ENCODE measurements at places on chromosomes 1 and 21.
A peak's percentile ranks its signal among the peaks of the same experiment; 100 is the strongest.

DNA sequence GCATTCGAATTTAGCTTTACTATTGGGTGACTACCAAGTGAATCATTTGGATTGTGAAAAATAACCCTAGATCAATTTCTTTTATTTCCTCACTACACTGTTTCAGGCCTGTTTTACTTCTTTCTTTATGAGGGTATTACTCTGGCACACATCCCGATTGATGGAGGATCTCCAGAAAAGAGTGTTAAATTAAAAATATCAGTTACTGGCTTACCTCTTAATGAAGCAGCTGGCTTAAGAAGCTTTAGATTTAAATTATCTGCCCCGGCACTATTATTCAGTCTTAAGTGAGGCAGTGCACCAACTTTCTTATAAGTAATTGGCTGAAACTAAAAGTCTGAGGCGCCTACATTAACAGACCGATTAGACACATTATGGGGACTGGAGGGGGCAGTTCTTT, 1097.4 kb downstream of the TTLL7 start:
- H3K4me3 ChIP-seq: no peak overlapping the region
- H3K27ac ChIP-seq: no peak overlapping the region
- peaks cover 2% of the 10 kb centered on the region for H3K36me3 ChIP-seq

GRCh38 chr1:26300578-26301275, 5.7 kb downstream of the UBXN11 start:
- H3K27ac ChIP-seq: no peak overlapping the region
- peaks cover 1% of the 10 kb centered on the region for H3K36me3 ChIP-seq
- DNase-seq: no peak

DNA sequence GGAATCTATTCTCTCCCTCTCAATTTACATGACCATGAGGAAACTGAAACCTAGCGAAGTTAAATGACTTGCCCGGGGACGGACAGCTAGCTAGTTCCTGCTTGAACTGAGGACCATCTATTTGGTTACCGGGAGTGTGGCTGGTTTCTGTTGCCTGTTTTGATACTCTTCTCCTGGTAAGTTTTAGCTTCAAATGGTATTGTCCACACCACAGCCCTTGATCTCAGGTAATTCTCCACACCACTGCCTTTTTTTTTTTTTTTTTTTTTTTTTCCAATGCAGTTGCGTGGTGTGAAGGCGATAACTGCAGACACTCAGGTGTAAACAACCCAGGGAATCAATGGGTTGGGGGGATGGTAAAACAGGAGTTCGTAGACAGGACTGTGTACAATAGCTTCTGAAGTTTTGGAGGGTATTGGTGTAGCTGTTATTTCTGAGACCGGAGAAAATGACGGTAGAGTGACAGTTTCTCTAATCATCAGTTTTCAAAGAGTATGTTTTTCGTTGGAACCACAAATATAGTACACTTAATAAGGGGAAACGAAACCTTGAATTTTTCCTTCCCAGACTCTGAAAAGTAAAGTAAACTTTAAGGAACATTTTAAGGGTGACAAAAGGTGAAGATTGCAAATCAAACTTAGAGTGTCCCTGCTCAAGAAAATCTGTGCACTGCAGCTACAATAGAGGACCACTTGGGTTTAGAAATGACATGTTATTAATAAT, 125.3 kb upstream of the CACYBP start:
- DNase-seq: no peak
- H3K36me3 ChIP-seq: peaks cover 5% of the 10 kb centered on the region
- peaks cover 5% of the 10 kb centered on the region for H3K4me1 ChIP-seq
- H3K4me3 ChIP-seq: no peak overlapping the region
- no peak overlapping the region for H3K27ac ChIP-seq

GRCh38 chr1:54227891-54228310, 27.9 kb downstream of the MRPL37 start:
- H3K36me3 ChIP-seq: peaks cover 27% of the 10 kb centered on the region
- DNase-seq: no peak
- H3K4me1 ChIP-seq: peaks cover 27% of the 10 kb centered on the region
- no peaks in the 10 kb centered on the region for H3K27me3 ChIP-seq
- H3K4me3 ChIP-seq: no peak overlapping the region

DNA sequence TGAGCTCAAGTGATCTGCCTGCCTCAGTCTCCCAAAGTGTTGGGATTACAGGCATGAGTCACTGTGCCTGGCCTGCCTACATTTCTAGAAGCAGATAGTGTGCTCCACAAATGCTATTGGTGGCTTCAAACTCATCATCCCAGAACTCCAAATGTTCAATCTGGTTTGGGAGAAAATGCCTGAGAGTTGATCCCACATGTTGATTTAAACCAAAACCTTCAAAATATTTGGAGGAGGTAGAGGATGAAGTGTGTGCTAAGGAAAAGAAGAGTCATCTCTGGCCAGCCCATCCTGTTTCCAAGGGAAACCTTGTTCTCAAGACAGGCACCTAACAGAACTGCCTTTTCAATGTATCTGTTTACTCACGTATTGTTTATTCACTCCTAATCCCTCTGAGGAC, 55.4 kb upstream of the GRHL3 start:
- no peaks in the 10 kb centered on the region for H3K4me1 ChIP-seq
- no peak overlapping the region for H3K4me3 ChIP-seq
- H3K36me3 ChIP-seq: no peaks in the 10 kb centered on the region
- no peak for DNase-seq
- no peaks in the 10 kb centered on the region for H3K27me3 ChIP-seq

GRCh38 chr1:85149805-85150204, 51.0 kb downstream of the SYDE2 start:
- DNase-seq: no peak
- H3K27ac ChIP-seq: no peak overlapping the region
- H3K4me3 ChIP-seq: no peak overlapping the region

DNA sequence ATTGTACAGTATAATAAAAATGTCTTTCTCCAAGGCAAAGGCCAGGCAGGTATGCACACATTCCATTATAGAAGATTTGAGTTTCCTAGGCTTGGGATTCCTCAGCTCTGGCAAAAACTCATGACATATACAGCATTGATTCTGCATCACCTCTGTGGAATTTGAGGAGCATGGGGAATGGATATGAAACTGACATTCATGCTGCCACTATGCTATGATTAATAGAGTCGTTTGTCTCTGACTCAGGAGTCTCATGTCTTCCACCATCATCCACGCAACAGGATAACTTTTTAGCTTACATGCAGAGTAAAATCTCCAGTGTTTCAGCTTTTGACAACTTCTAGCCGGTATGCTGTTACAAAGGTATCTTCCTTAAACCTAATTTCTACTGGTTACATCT, 49.8 kb upstream of the ADORA3 start:
- no peaks in the 10 kb centered on the region for H3K36me3 ChIP-seq
- no peak for DNase-seq
- no peak overlapping the region for H3K4me3 ChIP-seq
- H3K27me3 ChIP-seq: no peaks in the 10 kb centered on the region
- H3K27ac ChIP-seq: no peak overlapping the region

DNA sequence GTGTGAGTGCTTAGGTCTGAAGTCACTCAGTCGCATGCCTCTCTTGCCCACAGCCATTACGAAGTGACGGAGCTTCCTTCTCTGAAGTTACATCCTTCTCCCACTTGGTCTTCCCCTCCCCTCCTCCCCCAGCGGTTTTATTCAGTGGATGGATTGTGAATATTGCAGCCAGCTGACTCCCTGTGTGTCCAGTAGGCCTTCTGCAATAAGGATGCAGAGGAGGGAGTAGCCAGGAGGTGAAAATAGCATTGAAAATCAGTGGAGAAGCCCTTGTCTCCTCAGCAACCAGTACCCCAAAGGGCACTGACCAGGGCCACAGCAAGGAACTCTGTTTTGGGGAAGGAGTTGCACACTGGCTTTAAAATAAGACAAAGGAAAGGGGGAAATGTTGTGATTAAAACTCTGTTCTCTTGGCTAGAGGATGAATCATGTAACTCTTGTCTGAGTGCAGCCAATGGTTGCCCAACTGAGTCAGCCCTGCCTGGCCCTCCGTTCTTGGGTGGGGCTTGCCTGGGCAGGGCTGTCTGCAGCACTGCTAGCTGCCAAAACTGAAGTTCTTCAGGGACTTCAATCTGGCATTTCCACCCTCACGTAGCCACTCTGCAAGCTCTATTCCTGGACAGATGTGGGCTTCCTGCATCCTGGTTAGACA, 4.3 kb downstream of the S100A10 start:
- DNase-seq: no peak
- peaks cover 38% of the 10 kb centered on the region for H3K36me3 ChIP-seq
- peak overlapping the region; percentile 73 for H3K27ac ChIP-seq

DNA sequence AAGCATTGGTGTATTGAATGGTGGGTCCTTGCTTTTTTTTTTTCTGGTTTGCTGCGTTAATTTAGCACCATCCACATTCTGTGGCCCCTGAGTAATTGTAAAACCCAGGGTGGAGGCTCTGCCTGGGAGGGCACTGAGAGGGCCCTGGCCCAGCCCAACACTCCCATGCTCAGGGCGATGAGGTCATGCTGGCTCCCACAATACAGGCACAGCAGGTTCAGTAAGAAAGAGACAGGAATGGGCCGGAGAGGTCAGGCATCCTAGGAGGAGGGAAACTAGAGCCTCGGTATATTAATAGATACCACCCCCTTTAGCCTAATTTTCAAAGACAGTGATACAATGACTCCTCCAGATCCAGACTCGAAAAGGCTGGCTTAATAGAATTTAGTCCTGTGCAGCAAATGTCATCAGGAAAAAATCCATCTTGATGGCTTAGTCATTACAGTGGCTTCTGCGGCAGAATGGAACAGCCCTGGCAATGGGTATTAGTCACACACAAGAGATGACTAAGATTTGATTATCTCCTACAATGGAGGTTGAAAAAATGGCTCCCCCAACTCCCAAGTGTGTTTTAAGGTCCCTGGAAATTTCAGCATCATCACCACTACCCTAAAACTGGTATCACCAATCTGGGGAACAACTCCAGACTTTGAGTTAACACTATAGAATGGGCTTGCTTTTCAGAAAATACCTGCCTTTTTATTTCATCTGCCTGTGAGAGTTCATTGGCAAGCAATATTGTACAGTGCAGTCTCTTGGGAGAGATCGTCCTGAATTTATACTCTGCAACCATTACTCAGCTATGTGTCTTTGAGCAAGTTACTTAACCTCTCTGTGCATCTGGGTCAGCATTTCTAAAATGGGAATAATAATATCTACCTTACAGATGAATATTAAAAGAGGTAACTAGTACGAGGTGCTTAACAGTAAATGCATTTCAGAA, 43.9 kb upstream of the LYST start:
- H3K36me3 ChIP-seq: peaks cover 2% of the 10 kb centered on the region
- no peak overlapping the region for H3K4me3 ChIP-seq
- no peaks in the 10 kb centered on the region for H3K27me3 ChIP-seq
- no peaks in the 10 kb centered on the region for H3K4me1 ChIP-seq

GRCh38 chr1:97721221-97721620, 199.6 kb downstream of the DPYD start:
- peaks cover 10% of the 10 kb centered on the region for H3K4me1 ChIP-seq
- no peak overlapping the region for H3K27ac ChIP-seq
- H3K27me3 ChIP-seq: no peaks in the 10 kb centered on the region
- peaks cover 14% of the 10 kb centered on the region for H3K36me3 ChIP-seq

GRCh38 chr1:64516301-64516700, 46.4 kb downstream of the CACHD1 start:
- no peak overlapping the region for H3K27ac ChIP-seq
- H3K4me3 ChIP-seq: no peak overlapping the region
- no peak for DNase-seq
- H3K4me1 ChIP-seq: no peaks in the 10 kb centered on the region
- no peaks in the 10 kb centered on the region for H3K36me3 ChIP-seq

- H3K4me3 ChIP-seq: no peak overlapping the region
- H3K27ac ChIP-seq: no peak overlapping the region
- no peaks in the 10 kb centered on the region for H3K36me3 ChIP-seq
- H3K27me3 ChIP-seq: peaks cover 31% of the 10 kb centered on the region
These were observed 73.9 kb upstream of the RRP15 start for GRCh38 chr1:218211241-218211640.

DNA sequence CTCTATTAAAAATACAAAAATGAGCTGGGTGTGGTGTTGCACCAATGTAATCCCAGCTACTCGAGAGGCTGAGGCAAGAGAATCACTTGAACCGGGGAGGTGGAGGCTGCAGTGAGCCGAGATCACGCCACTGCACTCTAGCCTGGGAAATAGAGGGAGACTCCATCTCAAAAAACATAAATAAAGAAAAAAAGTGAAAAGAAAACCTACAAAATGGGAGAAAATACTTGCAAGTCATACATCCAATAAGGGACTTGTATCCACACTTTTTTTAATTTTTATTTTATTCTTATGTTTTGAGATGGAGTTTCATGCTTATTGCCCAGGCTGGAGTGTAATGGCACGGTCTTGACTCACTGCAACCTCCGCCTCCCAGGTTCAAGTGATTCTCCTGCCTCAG, 29.5 kb upstream of the SH3D21 start:
- no peak for DNase-seq
- peaks cover 17% of the 10 kb centered on the region for H3K4me1 ChIP-seq

DNA sequence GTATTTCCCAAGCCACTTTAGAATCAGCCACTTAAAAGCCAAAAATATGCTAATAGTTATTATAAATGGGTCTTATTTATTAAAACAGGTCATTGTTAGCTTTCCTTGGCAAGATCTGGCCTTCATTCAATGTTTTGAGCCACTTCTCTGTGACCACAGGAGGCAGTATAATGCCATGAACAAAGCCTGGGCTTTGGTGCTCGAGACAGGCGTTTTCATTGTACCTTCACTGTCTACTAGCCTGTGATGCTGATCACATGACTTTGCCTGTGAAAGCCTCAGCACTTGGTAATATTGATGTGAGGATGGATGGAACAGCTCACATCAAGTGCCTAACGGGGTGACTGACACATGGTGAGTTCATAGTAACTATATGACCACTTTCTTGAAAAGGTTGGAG, 217.0 kb downstream of the RWDD3 start:
- no peak overlapping the region for H3K27ac ChIP-seq
- H3K4me3 ChIP-seq: no peak overlapping the region
- no peak for DNase-seq

DNA sequence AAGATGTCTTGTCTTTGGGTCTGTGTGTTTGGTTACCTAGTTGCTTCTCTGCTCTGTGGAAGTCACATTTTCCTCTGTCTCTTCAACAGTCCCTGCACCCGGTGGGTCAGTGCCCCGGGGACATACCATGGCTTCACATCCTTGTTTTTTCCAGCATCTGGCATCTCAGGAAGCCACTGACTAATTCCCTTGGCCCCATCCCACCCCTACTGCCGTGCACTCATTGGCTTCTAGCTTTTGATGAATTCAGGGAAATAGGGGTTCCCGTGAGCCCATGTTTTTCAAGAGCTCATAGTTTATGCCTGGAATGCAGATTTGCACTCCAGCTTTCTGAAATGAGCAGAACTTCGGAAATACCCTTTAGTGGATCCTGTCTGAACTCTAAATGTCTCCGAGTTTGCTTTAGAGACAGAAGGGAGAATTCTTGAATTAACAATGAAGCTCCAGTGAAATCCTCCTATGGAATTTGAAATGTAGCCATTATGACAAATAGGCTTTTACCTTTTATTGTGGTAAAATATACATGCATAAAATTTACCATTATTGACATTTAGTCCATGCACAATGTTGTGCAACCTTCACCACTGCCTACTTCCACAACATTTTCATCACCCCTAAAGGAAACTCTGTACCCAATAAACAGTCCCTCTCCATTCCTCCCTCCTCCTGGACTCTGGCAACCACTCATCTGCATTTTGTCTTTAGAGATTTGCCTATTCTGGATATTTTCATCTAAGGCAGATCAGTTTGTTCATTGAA, 67.5 kb downstream of the CLIC6 start:
- H3K4me1 ChIP-seq: no peaks in the 10 kb centered on the region
- no peak overlapping the region for H3K27ac ChIP-seq
- H3K36me3 ChIP-seq: no peaks in the 10 kb centered on the region
- peaks cover 41% of the 10 kb centered on the region for H3K27me3 ChIP-seq

Measured in central memory CD8-positive, alpha-beta T cell (primary cell).